ENCODE measurements at places on chromosomes 5 and 9.

DNA sequence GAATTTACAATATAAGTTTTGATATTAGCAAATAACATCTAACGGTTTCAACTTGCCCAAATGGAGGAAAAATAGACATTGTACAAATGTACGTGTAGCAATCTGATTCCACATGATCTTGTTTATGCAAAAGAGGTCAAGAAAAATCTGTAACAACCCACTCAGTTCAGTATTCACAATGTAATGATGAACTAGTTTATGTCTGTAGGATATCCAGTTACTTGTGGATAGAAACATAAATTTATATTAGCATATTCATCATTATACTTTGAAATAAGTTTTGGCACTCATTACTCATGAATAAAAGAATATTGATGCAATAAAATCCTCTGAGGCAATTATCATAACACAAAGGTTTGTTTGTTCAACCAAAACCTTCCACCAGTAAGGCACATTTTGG, 28.1 kb downstream of the PLK2 start:
- no peak for DNase-seq

DNA sequence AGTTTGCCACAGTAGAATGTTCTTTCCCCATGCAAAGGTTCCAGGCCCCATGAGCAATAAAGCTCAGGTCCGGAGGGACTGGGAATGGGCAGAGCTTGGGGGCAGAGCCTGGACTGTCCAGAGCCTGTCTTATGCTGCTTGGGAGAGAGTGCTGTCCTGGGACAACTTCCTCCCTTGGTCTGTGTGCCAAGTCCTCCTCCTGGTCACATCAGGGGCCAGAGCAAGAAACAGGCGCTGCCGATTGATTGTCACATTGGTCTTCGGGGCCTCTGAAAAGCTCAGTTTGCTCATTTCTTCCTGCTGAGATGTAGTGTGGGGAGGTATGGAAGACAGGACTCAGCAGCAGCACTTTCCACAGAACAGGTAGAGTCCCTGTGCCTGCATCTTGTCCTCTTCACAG, 54.0 kb upstream of the FCN1 start:
- DNase-seq, result no peak

DNA sequence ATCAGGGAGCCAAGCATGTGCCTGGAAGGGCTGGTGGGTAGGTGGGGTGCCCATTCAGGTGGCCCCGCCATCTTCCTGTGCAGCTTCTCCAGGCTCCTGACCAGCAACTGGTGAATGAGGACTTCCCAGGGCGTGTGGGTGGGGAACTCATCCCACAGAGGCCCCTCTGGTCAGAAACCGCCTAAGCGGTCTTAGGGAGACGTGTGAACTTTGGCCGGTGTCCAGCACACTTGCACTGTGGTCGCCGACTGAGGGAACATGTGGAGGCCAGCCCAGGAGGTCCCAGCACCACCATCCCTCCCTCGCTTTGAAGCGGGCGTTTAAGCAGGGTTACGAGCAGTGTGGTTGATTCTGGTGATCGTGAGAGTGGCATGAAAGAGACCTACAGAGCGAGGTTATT, 77.8 kb downstream of the MVB12B start:
- no peak for DNase-seq

GRCh38 chr5:59449905-59450644, 443.5 kb downstream of the PDE4D start:
- no peak for DNase-seq

- DNase-seq, result no peak
Measured at GRCh38 chr5:11863911-11864310, 40.3 kb downstream of the CTNND2 start.
